Chondrocyte (in vitro differentiated cells): ENCODE measurements at places on chromosomes 12 and 14.

DNA sequence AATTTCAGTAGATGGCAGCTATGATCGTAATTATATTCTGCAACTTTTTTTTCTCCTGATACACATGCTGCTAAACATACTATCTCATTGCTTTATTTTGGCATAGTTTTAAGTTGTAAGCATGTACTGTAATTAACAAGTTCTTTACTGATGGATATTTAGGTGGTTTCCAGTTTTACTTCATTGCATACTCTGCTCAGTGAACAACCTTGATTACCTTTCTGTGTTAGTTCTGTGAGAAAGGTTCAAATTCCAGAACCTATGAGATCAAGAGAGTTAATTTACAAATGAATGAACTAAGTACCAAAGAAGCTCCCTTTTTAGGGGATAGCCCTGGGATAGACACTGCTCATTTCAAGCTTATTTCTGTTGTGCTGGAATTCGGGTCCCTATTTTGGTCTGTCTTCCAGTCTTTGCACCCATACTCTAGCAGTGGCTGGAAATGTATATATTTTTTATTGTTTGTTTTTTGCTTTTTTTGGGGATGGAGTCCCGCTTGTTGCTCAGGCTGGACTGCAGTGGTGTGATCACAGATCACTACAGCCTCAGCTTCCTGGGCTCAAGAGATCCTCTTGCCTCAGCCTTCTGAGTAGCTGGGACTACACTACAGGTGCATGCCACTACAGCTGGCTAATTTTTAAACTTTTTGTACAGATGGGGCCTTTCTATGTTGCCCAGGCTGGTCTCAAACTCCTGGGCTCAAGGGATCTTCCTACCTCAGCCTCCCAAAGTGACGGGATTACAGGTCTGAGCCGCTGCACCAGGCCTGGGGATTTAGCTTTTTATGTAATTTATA is 10.6 kb downstream of the PAPOLA start:
- DNase-seq: no peak

DNA sequence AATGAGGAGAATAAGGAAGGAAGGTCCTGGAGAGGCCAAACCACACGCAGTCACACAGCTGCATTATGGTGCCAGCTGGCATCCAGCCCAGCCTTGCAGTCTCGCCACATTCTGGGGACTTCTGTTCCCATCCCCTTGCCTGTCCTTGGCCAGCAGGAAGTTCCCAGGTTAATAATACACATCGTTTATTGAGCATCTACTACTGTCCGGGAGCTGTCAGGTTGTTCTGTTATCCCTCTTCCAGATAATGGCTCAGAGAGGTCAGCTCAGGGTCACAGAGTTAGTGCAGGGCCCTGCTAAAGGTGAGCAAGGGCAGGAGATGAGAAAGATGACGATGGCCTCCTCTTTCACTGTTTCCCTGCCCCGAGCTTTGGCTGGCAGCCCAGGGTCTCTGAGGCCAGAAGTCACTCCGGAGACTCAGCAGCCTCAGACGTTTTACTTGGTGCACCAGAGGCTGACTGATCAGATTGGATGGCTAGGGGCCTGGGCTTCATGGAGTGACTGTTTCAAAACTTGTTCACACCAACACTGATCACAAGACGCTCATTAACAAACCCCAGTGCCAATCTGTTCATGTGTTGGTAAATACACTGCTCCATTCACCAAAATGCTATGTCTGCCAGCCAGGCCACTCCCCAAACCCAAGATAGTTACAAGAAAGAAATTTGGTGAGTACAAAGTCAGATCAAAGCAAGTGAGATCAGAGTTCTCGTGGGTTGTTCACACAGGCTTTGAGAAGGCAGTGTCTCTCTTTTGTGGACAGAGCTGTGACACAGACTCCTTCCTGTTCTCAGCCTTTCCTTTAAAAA is 79.2 kb downstream of the B4GALNT3 start:
- DNase-seq: no peak

DNA sequence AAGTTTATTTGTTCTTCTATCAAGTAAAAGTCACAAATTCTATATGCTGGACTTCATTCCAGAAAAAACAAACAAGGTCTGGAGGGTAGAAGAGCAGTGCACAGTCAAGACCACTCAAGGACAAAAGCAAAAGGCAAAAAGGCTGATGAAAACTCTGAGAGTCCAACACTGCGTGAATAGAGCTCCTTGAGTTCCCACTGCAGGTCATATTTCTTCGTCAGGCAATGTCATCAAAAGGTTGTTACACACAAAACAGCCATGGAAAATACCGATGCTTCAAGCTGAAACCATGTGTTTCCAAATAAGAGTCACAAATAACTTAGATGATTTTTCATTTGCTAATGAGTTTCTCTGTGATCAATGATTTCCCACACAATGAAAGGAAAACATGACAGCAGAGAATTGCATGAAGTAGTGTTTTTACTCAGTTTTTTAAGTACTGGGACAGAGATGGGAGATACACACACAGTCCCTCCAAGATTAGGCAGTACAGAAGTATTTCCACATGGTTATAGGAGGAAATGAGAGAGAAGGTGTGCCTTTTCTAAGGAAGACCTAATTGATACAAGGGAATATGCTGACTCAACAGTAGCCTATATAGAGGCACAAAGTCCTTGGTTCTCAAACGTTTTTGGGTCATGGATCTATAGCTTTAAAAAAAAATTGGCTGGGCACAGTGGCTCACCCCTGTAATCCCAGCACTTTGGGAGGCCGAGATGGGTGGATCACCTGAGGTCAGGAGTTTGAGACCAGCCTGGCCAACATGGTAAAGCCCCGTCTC is 177.7 kb downstream of the MED13L start:
- DNase-seq: no peak

- no peak for DNase-seq
Measured at GRCh38 chr12:108635201-108635996, 1.7 kb upstream of the SELPLG start.

DNA sequence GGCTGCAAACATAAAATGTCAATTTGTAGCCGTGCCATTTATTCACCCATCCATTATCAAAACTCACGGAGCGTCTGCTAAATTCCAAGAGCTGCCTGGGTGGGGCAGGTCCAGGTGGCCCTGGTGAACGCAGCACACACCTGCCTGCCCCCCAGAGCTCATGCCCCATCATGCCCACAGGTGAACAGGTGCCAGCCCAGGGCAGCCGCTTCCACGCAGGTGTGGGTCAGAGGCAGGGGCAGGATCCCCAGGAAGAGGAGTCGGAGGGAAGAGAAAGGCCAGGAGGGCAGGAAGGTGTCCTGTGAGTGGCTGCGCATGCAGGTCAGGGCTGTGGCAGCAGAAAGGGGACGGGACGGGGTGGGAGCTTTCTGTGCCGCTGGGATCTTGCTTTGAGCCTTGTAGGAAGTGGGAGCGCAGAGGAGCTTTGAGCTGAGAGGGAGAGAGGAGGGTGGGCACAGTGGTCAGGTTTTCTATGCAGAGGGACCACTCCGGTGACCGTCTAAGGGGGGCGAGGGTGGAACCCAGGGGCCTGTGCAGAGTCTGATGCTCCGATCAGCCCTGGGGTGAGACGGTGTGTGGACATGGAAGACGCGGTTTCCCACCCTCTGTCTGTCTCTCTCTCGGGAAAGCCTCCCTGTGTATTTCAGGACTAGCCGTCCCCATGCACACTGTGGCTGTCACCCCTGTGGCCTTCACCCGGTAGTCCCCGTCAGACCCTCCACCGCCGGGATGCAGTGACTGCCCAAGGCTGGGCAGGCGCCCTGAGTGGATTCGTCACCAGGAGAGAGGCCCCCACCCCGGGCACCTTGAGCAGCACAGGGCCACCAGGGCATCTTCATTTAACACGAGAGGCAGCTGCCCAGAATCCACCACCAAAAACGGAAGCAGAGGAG is 26.7 kb downstream of the GALNT9 start:
- peak; percentile 82 for DNase-seq

- no peak for DNase-seq
Measured at GRCh38 chr14:99131632-99132271, 140.2 kb downstream of the BCL11B start.

GRCh38 chr12:131315601-131316000 is 361.9 kb downstream of the ADGRD1 start:
- DNase-seq: no peak

DNA sequence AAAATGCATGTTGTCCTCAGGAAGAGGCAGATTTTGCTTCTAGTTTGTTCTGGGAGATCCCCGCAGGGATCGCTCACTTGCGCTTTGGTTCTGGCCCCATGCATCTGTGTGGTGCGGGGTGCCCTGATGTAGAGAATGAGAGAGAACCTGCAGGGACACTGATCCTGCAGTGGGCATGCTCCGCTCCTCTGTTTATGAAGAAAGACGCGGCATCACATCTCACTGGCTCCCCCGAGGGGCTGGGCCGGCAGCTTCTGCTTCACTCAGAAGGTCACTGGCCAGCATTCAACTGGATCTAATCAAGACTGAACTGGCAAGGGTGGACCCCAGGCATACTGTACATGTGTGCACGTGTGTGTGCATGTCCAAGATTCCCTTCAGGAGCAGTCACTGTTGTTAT is 164.2 kb downstream of the CALM1 start:
- peak; percentile 55 for DNase-seq

DNA sequence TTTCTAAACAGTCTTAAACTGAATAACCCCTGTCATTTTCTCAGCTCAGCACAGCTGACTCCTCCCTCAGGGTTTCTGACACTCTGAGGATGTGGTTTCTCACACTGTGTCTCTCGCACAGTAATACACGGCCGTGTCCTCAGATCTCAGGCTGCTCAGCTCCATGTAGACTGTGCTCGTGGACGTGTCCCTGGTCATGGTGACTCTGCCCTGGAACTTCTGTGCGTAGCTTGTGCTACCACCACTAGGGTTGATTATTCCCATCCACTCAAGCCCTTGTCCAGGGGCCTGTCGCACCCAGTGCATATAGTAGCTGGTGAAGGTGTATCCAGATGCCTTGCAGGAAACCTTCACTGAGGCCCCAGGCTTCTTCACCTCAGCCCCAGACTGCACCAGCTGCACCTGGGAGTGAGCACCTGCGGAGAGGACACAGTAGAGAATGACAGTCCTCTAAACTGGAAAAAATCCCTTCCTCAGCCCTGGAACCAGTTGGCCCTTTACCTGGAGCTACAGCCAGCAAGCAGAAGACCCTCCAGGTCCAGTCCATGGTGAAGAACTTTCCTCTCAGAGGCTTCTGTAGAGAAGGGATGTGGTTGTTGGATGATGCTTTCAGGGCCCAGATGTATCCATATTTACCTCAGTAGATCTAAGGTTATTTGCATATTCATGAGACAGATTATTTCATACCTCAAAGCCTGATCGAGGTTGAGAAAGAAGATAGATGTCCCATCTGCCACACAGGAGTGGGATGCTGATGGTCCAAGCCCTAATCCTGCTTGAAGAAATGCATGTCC is 984.8 kb downstream of the TMEM121 start:
- DNase-seq: no peak

GRCh38 chr12:120247621-120248030 is 17.9 kb downstream of the PXN start:
- no peak for DNase-seq

GRCh38 chr12:31478898-31479297 is 112.0 kb downstream of the DENND5B start:
- DNase-seq: no peak

- DNase-seq: no peak
Measured at GRCh38 chr12:5437182-5437583, 5.3 kb downstream of the NTF3 start.

DNA sequence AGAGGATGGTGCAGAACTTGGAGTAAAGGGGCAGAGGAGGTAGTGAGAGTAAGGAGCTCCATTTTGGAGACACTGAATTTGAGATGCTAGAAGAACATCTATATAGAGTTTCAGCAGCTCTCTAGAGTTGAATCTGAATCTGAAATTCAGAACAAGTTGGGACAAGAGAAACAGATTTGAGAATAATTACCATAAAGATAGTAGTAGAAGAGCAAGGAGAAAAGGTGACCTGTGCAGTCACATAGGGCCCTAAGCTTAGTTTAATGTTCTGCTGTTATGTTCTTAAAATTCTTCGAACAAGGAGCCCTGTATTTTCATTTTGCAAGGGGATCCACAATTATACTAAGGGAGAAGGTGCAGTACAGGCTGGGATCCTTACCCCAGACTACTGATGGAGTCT is 7.4 kb downstream of the REM2 start:
- DNase-seq: no peak

DNA sequence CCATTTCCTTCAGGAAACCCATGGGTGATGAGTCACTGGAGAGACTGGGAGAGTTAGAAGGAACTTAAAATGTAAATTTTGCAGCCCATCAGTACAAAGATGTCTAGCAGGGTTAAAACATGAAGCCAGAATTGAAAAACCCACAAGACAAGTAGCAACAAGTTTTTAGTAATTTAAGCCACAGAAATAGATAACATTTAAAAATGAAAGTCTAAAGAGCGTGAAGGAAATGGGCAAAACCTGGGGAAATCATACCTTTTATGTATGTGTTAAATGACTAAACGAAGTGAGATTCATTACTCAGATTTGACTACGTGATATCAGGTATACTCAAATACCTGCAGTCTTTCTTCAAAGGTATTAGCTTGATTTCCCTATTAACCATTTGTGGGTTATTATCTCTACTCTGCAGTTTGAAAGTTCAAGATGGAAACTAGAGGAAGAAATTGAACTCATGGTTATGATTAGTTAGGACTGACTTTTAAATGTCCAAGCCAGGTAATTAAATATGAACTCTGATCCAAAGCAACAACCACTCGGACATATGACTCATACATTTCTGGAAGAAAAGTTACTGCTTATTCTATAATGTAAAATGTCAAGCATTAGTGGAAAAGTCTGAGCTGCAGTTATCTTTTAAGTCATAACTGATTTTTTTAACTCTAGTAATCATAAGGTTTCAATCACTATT is 84.1 kb downstream of the ITPR2 start:
- DNase-seq: no peak

- no peak for DNase-seq
Measured at GRCh38 chr12:103530307-103531066, 34.7 kb upstream of the C12orf42 start.

DNA sequence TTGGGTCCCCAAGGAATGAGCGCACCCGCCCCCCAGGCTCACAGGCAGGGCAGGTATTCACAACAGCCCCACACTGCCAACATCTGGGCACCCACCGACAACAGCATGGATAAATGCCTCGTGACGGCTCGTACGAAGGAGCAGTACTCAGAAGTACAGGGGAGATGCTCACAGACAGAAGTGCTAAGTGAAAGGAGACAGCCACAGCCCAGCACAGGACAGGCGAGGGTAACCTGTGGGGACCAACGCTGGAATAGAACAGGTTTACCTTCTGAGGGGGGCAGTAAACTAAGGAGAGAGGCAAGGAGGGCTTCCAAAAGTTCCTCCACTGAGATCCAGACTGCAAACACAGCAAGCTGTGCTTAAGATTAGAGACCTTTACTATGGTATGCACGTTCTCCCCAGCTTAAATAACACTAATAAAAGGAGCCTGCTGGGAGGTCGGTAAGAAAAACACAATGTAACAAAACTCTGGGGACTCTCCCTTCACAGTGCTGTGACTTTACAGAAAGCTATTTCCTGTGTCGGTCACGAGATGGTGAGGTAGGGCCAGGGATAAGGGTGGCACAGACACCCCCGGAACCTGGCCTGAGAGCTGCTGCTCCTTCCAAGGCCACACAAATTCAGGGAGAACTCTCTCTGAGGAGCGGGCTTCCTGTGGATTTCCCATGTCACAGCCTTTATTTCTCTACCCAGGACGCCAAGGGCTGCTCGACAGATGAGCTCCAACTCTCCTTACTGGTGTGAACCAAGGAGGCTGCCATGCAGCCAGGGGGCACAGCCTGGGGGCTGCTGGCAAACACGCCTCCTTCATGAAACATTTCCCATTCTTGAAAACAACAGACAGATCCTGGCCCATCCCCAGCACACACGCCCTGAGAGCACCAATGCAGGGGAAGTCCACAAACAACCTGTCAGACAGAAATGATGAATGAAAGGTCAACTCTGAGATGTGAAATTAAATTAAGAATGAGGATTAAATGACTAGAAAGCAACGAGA is 26.3 kb downstream of the SLC15A4 start:
- peak; percentile 85 for DNase-seq

GRCh38 chr14:24911324-24912109 is 138.4 kb downstream of the STXBP6 start:
- no peak for DNase-seq
